Astrocyte of the hippocampus (primary cell): ENCODE measurements at places on chromosomes 5 and 9.

GRCh38 chr5:174281089-174281760, 235.7 kb downstream of the NSG2 start:
- no peak for DNase-seq

DNA sequence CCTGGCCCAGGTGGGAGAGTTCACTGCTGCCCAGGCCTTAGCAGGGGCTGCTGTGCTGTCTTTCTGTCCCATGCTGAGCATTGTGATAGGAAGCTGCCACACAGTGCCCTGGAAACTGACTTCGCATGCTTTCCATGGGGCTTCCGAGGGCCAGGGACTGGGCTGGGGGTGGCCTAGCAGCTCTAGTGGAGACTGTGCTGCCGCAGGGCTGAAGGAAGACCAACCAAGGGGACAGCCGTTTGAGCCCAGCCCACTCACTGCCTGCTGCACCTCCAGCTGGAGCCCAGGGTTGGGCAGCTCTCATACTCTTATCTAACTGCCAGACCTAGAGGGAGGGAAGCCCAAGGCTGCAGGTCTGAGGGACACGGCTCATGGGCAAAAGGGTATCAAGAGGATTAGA, 79.2 kb downstream of the RGS3 start:
- DNase-seq = no peak

- DNase-seq = no peak
Observed at GRCh38 chr9:91942201-91942600, 7.8 kb downstream of the ROR2 start.

DNA sequence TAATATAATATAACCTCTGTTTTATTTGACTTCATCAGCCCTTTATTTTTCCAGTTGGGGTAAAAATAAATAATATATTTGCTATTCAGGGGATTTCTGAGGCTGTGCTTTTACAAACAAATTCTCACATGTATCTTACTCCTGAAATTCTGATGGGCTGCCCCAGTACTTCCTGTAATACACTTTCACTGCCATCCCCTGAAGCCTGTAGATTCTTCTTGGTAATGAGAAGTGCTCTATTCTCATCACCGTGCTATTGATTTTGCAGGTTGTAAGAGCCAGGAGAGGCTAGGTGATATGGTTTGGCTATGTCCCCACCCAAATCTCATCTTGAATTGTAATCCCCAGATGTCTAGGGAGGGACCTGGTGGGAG, 91.9 kb upstream of the CEP78 start:
- no peak for DNase-seq
